ENCODE measurements at places on chromosomes 5 and 9.

GRCh38 chr5:133894143-133894542, 74.3 kb downstream of the C5orf15 start:
- DNase-seq: no peak

GRCh38 chr9:134327671-134328231, 1.5 kb downstream of the RXRA start:
- DNase-seq: no peak

GRCh38 chr5:93384995-93385394, 196.0 kb downstream of the NR2F1-AS1 start:
- no peak for DNase-seq

- no peak for DNase-seq
These were observed 6.6 kb downstream of the ZCCHC7 start for GRCh38 chr9:37127018-37127417.

- DNase-seq: no peak
These were observed 76.6 kb upstream of the CACNA1B start for GRCh38 chr9:137801023-137801319.

DNA sequence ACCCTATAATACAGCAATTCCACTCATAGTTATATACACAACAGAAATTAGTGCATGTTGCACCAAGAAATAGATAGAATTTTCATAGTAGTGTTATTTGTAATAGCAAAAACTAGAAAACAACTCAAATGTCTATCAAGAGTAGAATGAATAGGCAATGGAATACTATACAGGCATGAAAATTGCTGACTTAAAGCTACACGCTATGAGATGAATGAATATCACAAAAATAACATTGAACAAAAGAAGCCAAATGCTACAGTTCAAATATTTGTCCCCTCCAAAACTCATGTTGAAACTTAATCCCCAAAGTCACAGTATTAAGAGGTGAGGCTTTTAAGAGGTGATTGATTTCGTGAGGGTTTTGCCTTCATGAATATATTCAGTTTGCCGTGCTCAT, 215.1 kb downstream of the FRMD3 start:
- DNase-seq: no peak

- DNase-seq: no peak
These were observed 389.6 kb downstream of the KDM4C start for GRCh38 chr9:7147121-7148090.

DNA sequence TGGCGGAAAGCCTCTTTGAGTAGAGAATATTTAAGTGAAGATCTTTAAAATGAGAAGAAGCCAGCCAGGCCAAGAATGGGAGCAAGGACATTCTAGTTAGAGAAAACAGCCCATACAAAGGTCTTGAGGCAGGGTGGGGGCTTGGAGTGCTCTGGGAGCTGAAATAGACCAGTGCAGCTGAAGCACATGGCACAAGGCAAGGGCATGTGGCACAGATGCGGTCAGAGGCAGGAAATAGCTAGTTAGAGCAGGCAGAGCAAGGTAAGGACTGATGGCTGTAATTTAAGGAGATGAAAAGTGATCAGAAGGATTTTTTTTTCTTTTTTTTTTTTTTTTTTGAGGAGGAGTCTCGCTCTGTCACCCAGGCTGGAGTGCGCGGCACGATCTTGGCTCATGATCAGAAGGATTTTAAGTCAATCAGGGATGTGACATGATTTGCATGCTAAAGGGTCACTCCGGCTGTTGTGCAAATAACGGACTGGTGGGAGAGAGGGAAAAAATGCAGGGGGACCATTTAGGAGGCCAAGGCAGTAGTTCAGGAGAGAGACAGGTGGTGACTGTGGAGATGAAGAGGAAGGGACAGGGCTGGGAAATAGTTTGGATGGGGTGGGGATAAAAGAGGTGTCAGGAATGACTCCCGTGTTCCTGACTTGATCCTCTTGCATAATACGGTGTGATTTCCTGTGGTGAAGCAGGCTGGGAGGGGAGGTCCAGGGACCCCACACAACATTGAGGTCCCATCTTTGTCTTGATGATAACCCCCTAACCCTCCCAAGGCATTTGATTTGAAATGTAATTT, 207.6 kb downstream of the HSPA4 start:
- DNase-seq: peak; percentile 10

- no peak for DNase-seq
These were observed 24.8 kb upstream of the PRDM9 start for GRCh38 chr5:23482642-23483041.

DNA sequence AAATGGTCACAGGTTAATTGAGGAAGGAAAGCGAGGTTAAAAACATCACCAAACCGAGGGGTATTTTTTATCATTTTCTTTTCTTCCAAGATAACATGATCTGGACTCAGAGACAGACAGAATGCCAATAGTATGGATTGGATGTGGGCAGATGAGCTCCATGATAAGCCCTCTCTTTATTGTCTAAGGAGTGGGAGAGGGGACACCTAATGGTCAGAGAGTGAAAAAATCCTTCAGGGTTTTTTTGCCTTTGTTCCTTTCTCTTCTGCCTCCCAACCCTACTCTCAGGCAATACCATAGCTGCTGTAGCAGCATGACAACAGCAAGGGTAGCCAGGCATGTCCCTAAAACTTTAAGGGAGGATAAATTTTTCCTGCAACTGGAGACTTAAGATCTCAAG, 94.7 kb downstream of the DIRAS2 start:
- no peak for DNase-seq

DNA sequence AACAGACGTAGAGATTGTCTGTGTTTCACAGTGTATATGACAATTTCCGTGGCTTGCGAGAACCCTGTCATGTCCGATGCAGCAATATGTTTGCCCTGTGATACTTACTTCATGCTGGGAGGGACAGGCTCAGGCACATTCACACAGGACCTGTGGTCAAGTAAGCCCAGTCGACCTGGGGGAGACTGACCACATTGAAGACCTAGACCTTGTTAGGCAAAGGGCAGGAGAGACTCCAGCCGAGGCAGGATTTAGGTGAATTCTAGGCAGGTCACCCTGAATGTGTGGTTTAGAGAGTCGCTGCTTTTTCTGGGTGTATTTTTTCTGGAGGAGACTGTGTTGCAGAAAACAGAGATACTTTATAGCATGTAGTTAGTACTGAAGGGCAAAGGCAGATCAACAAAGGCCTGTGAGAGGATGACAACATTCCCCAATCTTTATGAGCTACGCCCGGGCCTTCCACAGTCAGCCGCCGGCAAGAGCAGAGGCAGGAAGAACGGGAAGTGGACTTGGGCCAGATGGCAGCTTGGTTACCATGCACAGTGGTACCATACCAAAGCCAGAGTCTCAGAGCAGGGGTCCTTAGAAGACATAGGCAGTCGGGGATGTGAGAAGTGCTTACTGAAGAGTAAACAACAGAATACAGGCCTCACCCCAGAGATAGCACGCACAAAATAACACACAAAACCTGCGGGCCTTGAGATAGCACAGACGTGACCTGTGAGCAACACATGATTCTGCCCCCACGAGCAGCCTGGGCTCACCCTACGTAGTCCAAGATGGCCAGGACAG, 220.7 kb downstream of the CACNA1B start:
- DNase-seq: no peak

DNA sequence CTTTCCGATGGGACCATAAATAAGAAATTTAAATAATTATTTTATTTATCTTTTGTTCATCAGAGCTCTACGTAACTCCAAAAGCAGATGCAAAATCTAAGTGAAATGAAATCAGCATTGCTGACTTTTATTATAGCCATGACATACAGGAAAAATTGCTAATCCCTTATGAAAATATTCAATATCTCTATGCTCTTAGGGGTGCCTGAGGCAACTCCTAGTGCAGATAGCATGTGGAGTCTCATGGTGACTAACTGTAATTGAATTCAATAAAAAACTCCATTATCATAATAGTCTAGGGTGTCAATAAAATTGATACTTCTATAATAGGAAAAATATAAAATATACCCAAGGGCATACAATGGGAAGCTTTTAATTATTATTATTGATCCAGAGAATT, 42.6 kb downstream of the SLC24A2 start:
- DNase-seq: no peak

GRCh38 chr5:58114324-58114723, 345.6 kb downstream of the PLK2 start:
- DNase-seq: no peak

All from central memory CD4-positive, alpha-beta T cell (primary cell).